Activated CD4-positive, alpha-beta T cell treated with anti-CD3 and anti-CD28 coated beads, Interleukin-2, amount 50 U/mL, for 24 hours (primary cell): ENCODE measurements at places on chromosomes 7 and 10.

GRCh38 chr7:138926241-138926612, 55.0 kb downstream of the KIAA1549 start:
- no peak for DNase-seq

DNA sequence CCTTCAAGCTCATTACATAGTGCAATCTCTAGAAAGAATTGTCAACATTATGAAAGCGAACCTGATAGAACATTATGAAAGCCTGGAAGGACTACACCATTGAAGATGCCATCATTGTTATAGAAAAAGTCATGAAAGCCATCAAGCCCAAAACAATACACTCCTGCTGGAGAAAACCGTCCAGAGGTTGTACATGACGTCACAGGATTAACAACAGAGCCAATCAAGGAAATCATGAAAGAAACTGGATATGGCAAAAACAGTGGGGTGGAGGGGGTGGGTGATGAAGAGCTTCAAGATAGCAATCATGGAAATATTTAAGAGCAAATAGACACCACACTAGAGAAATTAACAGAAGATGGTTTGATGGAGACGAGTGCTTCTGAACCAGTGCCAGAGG, 45.7 kb downstream of the TOMM7 start:
- no peak for DNase-seq

GRCh38 chr7:50528266-50529092, 36.7 kb downstream of the DDC start:
- DNase-seq = no peak

GRCh38 chr10:89357096-89357495, 20.8 kb upstream of the IFIT1B start:
- DNase-seq = no peak

GRCh38 chr10:15015451-15015850, 28.3 kb upstream of the OLAH start:
- DNase-seq = no peak

DNA sequence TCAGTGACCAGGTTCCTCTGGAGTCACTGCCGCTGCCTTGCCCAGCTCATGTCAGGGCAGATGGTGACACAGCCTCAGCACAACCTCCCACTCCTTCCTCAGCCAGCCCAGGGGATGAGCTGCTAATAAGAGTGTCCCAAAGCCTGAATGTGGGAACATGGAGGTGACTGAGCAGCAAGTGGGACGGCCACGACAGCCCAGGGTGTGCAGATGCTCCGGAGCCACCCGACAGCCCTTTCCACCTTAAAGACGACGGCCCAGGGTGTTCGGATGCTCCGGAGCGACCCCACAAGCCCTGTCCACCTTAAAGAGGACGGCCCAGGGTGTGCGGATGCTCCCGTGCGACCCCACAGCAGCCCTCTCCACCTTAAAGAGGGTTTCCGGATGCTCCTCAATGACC, 89.2 kb downstream of the DIP2C start:
- no peak for DNase-seq

GRCh38 chr10:50988792-50989191, 85.5 kb upstream of the PRKG1 start:
- no peak for DNase-seq
